ENCODE measurements at places on chromosomes 3 and 15.

- no peak for DNase-seq
Observed at GRCh38 chr3:25182794-25183193, 245.3 kb upstream of the RARB start.

- DNase-seq, result no peak
Observed at GRCh38 chr15:61227269-61227949, 1.7 kb downstream of the RORA start.

GRCh38 chr3:11624704-11625375 lies 18.9 kb downstream of the VGLL4 start:
- DNase-seq, result no peak

- DNase-seq, result no peak
Observed at GRCh38 chr15:57892181-57892580, 173.3 kb downstream of the ALDH1A2 start.

- DNase-seq, result no peak
Observed at GRCh38 chr3:192802957-192803899, 75.9 kb upstream of the FGF12 start.

- no peak for DNase-seq
Observed at GRCh38 chr3:107942951-107943749, 147.7 kb downstream of the CD47 start.

DNA sequence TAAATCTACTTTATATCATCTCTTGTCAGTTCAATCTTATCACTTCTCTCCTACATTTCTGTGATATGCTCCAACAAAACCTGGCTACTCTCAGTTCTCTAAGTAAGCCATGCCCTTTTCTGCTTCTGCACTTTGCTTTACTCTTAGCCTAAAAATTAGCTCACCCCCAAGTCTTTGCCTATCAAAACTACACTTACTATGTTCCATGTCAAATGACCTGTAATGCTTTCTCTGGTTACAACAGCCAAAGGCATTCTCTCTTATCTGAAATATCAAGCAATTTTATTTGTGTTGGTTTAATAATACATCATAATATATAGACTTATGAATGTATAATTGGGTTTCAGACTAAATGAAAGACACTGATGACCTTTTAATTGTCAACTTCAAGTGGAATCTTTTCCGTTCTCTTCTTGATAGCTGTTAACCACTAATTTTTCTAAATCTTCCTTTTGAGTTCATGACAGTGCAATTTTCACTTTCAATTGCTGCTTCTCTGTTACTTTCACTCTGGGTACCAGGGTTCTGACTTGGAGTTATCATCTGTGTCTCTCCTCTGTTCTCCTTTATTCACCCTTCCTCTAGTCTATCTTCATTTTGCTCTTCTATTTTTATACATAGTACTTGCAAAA lies 619.0 kb upstream of the GOLIM4 start:
- DNase-seq, result no peak

DNA sequence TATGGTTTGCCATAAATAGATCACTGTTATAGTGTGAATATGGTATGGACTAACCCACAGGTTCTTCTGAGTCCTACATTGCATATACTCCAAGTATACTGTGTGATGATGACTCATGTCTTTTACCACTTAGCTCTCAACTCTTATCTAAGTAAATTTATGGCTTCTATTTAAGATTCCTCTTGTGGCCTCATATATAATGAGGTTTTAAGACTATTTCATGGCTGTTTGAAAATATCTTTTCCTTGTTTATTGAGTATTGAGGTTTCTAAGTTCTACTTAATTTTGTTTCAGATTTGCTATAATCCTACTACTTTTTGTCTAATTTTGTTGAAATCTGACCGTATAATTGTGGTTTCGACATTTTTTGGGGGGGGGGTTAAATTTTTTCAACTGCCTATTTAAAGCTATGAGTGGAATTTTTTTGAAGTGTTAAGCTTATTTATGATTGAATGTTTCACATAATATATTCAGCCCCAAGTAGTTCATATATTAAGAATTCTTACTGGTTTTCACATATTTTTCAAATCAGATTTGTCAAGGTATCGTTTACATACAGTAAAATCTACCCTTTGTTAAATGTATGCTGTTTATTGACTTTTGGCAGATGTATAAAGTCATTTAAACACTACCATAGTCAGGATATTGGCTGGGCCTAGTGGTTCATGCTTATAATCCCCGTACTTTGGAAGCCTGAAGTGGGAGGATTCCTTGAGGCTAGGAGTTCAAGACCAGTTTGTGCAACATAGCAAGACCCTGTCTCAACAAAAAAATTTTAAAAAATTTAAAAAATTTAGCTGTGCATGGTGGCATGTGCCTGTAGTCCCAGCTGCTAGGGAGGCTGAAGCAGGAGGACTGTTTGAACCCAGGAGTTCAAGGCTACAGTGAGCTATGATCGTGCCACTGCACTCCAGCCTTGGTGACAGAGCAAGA lies 11.7 kb downstream of the SLC25A36 start:
- DNase-seq, result no peak

All from stimulated activated naive CD4-positive, alpha-beta T cell treated with Interleukin-2 at 50 U/mL for 16 hours (primary cell).